Activated CD4-positive, alpha-beta T cell treated with anti-CD3 and anti-CD28 coated beads for 24 hours (primary cell): ENCODE measurements at places on chromosomes 5 and 9.

- no peak for DNase-seq
Measured at GRCh38 chr9:135965124-135965756, 4.1 kb upstream of the UBAC1 start.

- no peak for DNase-seq
Measured at GRCh38 chr5:114948363-114948762, 221.3 kb downstream of the TRIM36 start.

- DNase-seq = no peak
Measured at GRCh38 chr9:34687276-34688030, 3.6 kb downstream of the CCL19 start.

DNA sequence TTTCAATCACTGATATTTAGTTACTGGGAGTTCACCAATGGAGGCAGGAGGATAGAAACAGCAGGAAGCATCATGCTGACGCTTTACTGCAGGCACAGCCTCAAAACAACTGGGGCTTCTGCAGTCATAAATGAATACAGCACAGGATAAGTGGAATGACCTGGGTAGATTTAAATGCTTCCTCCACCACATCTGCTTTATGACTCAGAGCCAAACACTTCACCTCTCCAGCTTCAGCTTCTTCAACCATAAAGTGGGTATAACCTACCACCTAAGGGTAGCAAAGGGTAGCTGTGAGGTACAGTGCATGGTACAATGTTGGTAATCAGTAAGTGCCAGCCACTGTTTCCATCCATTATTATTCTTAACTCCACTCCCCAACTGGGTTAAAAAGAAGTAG is 28.4 kb downstream of the RASEF start:
- no peak for DNase-seq

DNA sequence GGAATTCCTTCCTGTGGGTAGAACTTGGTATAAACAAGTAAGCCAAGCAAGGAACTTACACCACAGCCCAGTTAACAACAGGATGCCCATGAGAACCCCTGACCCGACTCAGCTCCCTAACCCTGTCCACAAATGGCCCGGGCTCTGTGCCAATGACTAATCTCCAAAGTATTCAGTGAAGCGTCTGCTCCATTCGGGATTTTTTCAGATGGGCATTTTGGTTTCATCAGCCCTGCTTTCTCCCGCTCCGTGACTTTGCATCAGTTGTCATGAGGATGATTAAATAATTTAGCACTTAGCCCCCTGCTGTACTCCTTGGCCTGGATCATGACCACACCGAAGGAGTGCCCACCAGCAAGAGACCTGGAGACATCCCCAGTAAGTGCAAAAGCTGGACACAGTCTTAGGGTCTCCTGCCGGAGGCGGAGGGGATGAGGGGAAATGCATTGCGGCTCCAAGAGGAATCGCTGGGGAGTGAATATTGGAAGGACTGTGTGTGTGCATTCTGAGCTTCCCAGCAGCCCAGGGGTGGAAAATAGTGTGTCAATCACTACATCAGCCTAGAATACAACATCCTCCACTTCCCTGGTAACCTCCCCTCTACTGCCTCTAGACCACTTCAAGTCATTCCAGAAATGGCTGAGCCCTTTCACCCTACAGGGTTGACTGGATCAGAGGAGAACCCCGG is 41.4 kb upstream of the DNAH5 start:
- no peak for DNase-seq

- DNase-seq = no peak
Measured at GRCh38 chr9:96524764-96525163, 74.8 kb downstream of the HABP4 start.
